ENCODE measurements at places on chromosomes 16 and 17. TPM values are rescaled to one million over a fixed set of nuclear protein-coding genes. Genes with fewer than 3 reads are reported as not detected.

PPP1R27 gene
- total RNA-seq = not detected

IL17C gene
- total RNA-seq = not detected

KRT222 gene
- total RNA-seq = 0.66 TPM

SPOP gene
- total RNA-seq = 57.4 TPM

COX6A2 gene
- total RNA-seq = not detected

GNG13 gene
- not detected for total RNA-seq

DNA sequence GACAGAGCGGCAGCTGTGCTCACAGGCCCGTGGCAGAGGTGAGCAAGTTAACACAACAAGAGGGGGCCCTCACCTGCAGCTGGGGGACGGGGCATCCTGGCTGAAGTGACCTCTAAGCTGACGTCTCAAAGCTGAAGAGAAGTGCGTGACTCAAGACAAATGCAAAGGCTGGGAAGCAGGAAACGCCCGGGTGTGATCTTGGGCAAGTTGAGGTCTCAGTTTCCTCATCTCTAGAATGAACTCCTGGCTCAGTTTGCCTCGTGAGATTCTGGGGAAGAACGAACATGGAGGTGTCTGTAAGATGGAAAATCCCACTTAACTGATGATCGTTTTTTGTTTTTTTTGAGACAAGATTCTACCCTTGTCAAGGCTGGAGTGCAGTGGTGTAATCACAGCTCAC, 40.1 kb upstream of the C1QL1 start:
- no peaks in the 10 kb centered on the region for H3K27me3 ChIP-seq
- H3K36me3 ChIP-seq = no peaks in the 10 kb centered on the region
- no peak overlapping the region for H3K27ac ChIP-seq
- H3K4me3 ChIP-seq = no peak overlapping the region
- no peak for DNase-seq

- H3K4me3 ChIP-seq = no peak overlapping the region
- H3K27ac ChIP-seq = no peak overlapping the region
- no peaks in the 10 kb centered on the region for H3K27me3 ChIP-seq
- no peaks in the 10 kb centered on the region for H3K36me3 ChIP-seq
These were observed 89.1 kb downstream of the KATNIP start for GRCh38 chr16:27638833-27639560.

DNA sequence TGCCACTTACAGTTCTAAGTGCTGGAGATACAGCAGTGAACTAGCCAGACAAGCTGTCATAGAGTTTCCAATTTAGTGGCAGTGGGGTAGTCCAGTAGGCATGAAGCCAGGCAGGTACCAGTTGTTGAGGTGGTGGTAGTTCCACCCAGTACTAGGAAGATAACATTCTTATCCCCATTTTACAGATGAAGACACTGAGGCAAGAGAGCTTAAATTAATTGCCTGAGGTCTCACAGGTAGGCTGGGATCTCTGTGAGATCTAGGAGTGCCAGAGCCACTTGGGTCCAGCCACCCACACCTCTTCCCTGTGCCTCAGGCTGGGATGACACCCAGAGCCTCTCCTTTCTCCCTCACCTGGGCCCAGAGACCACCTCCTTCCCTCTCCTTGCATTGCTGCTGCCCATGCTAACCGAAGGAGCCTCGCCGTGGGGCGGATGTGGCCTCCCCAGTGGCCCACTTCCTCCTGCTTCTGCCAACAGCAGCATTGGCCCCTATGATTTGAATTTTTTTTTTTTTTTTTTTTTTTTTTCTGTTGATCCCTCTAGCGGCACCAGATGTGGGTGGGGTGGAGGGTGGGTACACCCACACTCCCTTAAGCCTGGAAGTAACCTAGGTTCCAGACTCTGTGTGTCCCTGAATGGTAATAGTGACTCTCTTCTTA, 114.0 kb downstream of the PRKCB start:
- H3K27ac ChIP-seq = no peak overlapping the region
- peak; percentile 32 for DNase-seq
- H3K4me3 ChIP-seq = no peak overlapping the region
- no peaks in the 10 kb centered on the region for H3K36me3 ChIP-seq

DNA sequence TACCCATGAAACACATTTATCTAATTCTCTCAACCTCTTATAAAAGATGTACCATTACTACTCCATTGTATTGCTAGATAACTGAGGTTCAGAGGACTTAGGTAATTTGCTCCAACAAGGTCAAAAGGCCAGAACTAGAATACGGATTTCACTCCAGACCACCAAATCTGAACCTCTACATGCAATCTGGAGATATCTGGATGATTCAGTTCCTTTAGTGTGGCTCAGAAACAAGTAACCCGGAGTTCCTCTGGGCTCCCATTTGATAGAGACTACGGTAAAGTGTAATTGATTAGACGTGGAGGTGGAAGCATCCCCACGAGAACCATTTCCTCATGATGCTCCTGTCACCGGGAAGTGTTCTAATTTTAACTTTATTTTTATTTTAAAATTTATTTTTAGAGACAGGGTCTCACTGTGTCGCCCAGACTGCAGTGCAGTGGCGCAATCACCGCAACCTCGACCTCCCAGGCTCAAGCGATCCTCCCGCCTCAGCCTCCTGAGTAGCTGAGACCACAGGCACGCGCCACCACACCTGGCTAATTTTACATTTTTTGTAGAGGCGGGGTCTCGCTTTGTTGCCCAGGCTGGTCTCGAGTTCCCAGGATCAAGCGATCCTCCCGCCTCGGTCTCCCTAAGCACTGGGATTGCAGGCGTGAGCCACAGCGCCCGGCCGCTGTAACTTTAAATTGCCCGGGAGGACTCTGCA, 608 bp upstream of the COX10 start:
- no peaks in the 10 kb centered on the region for H3K27me3 ChIP-seq
- H3K36me3 ChIP-seq = no peaks in the 10 kb centered on the region
- H3K4me1 ChIP-seq = peaks cover 23% of the 10 kb centered on the region
- peak overlapping the region; percentile 97 for H3K4me3 ChIP-seq
- no peak for DNase-seq
- H3K27ac ChIP-seq = peak overlapping the region; percentile 83

GRCh38 chr17:46122486-46122871, 70.8 kb downstream of the KANSL1 start:
- H3K27ac ChIP-seq = no peak overlapping the region
- no peak for DNase-seq
- H3K27me3 ChIP-seq = no peaks in the 10 kb centered on the region
- H3K4me3 ChIP-seq = no peak overlapping the region

- H3K27ac ChIP-seq = no peak overlapping the region
- H3K4me1 ChIP-seq = peaks cover 11% of the 10 kb centered on the region
- no peak overlapping the region for H3K4me3 ChIP-seq
- no peaks in the 10 kb centered on the region for H3K27me3 ChIP-seq
- no peaks in the 10 kb centered on the region for H3K36me3 ChIP-seq
These were observed 28.2 kb upstream of the BRD7 start for GRCh38 chr16:50396761-50397535.

DNA sequence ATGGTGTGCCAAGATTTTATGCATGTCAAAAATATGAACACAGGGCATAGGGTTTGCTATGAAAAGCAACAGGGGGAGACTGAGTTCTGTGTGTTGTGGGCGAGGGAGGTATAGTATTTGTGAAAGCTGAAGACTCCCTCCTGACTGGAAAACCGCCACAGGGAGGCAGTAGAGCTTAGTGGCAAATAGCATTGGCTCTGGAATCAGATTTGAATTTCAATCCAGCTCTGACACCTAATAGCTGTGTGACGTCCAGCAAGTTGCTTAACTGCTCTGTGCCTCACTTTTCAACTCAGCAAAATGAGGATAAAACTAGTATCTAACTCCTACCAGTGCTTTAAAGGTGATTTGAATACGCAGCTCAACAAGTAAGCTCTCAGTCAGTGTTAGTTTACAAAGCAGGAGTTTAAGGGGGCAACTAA, 22.0 kb downstream of the KPNA2 start:
- no peaks in the 10 kb centered on the region for H3K27me3 ChIP-seq
- no peak for DNase-seq
- H3K27ac ChIP-seq = no peak overlapping the region
- no peaks in the 10 kb centered on the region for H3K36me3 ChIP-seq
- H3K4me1 ChIP-seq = no peaks in the 10 kb centered on the region

- H3K36me3 ChIP-seq = no peaks in the 10 kb centered on the region
- H3K4me1 ChIP-seq = no peaks in the 10 kb centered on the region
- no peak overlapping the region for H3K4me3 ChIP-seq
- H3K27me3 ChIP-seq = no peaks in the 10 kb centered on the region
- H3K27ac ChIP-seq = no peak overlapping the region
These were observed 24.3 kb upstream of the DNAI2 start for GRCh38 chr17:74249590-74250270.

DNA sequence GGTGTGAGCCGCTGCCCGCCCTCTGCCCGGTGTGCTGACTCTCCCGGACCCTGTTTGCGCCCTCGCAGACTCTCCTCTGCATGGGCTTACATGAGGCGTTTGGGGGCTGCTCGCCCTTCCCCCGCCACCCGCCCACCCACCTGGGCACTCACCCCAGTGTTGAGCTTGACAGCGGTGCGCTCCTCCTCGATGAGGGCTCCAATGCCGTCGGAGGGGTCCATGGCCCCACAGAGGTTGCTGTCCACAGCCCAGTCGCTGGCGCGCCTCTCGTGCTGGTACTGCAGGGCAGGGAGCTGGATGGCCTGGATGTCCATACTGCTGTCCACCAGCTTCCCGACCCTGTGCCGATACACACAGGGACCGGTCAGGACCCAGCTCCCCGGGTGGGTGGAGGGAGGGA, 21.4 kb upstream of the RNPS1 start:
- no peak for DNase-seq
- no peak overlapping the region for H3K4me3 ChIP-seq
- H3K27ac ChIP-seq = no peak overlapping the region
- H3K36me3 ChIP-seq = no peaks in the 10 kb centered on the region

- H3K27me3 ChIP-seq = no peaks in the 10 kb centered on the region
- H3K27ac ChIP-seq = peak overlapping the region; percentile 90
- DNase-seq = peak; percentile 58
- peak overlapping the region; percentile 17 for H3K4me3 ChIP-seq
- no peaks in the 10 kb centered on the region for H3K36me3 ChIP-seq
These were observed 503 bp downstream of the DHX58 start for GRCh38 chr17:42111871-42112551.
